ENCODE measurements at places on chromosomes 1 and 21. TPM values are rescaled to one million over a fixed set of nuclear protein-coding genes. Genes with fewer than 3 reads are reported as not detected.

DNA sequence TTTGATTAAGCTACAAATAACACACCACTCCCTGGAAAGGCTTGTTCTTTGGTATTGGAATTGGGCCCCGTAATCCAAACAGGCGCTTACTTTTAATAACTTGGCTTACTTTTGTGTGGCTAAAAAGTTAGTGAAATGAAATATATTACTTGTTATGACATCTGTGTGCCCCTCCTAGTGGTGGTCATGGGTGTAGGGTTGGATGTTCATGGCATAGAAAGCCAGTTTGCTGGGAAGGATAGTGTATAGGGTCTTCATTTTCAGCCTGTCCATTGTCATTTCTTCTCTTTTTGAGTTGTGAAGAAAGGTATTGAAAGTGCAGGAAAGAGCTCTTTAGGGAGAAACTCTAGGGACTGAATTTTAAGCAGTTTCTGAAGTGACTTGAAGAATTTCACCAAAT is 5.9 kb downstream of the CDC14A start:
- H3K27ac ChIP-seq = no peak overlapping the region
- no peaks in the 10 kb centered on the region for H3K27me3 ChIP-seq

GRCh38 chr1:20964540-20965484 is 177.7 kb upstream of the HP1BP3 start:
- no peak for DNase-seq
- H3K27me3 ChIP-seq = no peaks in the 10 kb centered on the region
- no peaks in the 10 kb centered on the region for H3K36me3 ChIP-seq
- H3K4me1 ChIP-seq = no peaks in the 10 kb centered on the region
- H3K27ac ChIP-seq = no peak overlapping the region

GRCh38 chr1:222750651-222751050 is 13.6 kb downstream of the FAM177B start:
- no peak for DNase-seq
- no peaks in the 10 kb centered on the region for H3K27me3 ChIP-seq
- H3K36me3 ChIP-seq = no peaks in the 10 kb centered on the region
- peaks cover 3% of the 10 kb centered on the region for H3K4me1 ChIP-seq
- H3K4me3 ChIP-seq = no peak overlapping the region

DNA sequence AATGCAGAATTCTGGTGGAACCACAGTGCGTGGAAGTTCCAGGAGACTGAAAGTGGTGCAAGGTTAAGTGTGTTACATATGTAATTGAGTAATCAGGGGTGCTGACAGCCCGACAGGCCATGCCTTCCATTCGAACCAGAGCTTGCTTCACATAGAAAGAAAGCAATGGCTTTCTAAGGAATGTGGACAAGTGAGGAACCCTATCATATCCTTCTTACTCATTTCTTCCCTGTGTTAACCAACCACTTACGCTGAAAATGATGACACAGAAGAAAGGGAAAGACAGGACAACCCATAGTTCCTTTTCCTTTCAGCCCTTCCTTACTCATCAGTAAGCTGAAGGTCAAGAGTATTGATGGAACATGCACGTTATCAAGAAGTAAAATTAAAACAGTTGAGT is 48.1 kb upstream of the KCNA3 start:
- no peak overlapping the region for H3K27ac ChIP-seq
- H3K4me3 ChIP-seq = no peak overlapping the region
- H3K36me3 ChIP-seq = no peaks in the 10 kb centered on the region
- no peak for DNase-seq
- no peaks in the 10 kb centered on the region for H3K27me3 ChIP-seq

GRCh38 chr21:15204970-15205286 is 140.1 kb upstream of the NRIP1 start:
- DNase-seq = no peak
- H3K36me3 ChIP-seq = no peaks in the 10 kb centered on the region
- no peak overlapping the region for H3K27ac ChIP-seq
- no peaks in the 10 kb centered on the region for H3K4me1 ChIP-seq
- H3K4me3 ChIP-seq = no peak overlapping the region
- no peaks in the 10 kb centered on the region for H3K27me3 ChIP-seq

- DNase-seq = no peak
- no peaks in the 10 kb centered on the region for H3K4me1 ChIP-seq
- H3K27me3 ChIP-seq = no peaks in the 10 kb centered on the region
- H3K36me3 ChIP-seq = no peaks in the 10 kb centered on the region
- H3K27ac ChIP-seq = no peak overlapping the region
- no peak overlapping the region for H3K4me3 ChIP-seq
These were observed 10.0 kb downstream of the ZNF672 start for GRCh38 chr1:248847956-248848561.

DNA sequence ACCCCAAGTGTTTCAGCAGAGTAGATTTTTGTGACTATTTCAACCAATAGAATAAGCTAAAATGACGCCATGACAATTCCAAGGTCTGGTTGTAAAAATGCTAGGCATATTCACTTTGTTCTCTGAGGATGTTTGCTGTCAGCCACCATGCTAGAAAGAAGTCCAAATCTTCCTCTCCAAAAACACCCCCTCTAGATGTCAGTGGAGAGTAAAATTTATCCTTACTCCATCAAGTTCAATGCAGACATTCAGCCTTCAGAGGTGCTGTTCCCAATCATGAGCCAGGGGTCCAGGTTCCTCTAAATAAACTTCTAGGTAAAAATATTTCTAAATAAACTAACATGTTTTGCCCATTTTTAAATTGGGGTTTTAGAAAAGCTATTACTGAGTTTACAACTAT is 395.4 kb upstream of the ADAMTS5 start:
- no peaks in the 10 kb centered on the region for H3K36me3 ChIP-seq
- H3K27ac ChIP-seq = no peak overlapping the region
- no peaks in the 10 kb centered on the region for H3K27me3 ChIP-seq

DNA sequence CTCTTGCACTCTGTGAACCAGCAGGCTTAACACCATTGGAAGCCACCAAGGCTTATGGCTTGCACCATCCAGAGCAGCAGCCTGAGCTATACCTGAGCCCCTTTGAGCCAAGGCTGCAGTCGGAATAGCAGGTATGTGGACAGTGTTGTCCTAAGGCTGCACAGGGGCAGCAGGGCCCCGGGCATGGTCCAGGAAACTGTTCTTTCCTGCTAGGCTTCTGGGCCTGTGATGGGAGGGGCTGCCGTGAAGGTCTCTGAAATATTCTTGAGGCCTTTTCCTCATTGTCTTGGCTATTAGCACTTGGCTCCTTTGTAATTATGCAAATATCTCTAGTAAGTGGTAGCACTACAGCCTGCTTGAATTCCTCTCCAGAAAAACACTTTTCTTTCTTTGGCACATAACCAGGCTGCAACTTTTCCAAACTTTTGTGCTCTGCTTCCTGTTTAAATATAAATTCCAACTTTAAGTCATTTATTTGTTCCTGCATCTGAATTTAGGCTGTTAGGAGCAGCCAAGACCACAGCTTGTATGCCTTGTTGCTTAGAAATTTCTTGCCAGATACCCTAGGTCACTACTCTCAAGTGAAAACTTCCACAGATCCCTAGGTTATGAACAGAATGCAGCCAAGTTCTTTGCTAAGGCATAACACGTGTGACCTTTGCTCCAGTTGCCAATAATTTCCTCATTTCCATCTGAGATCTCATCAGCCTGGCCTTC is 5.2 kb downstream of the KRTAP20-4 start:
- H3K4me1 ChIP-seq = no peaks in the 10 kb centered on the region
- no peak overlapping the region for H3K4me3 ChIP-seq

AGT gene
- 46.1 TPM for total RNA-seq

Measured in aorta (tissue), 5 donors.